ENCODE measurements at places on chromosomes 16 and 17. TPM values are rescaled to one million over a fixed set of nuclear protein-coding genes. Genes with fewer than 3 reads are reported as not detected.

- peaks cover 45% of the 10 kb centered on the region for H3K36me3 ChIP-seq
- no peak for DNase-seq
- H3K4me1 ChIP-seq, result peaks cover 11% of the 10 kb centered on the region
- no peak overlapping the region for H3K27ac ChIP-seq
- H3K4me3 ChIP-seq, result no peak overlapping the region
Observed at GRCh38 chr16:11748404-11749254, 6.0 kb upstream of the TXNDC11 start.

GRCh38 chr16:67865318-67865717, 7.5 kb upstream of the EDC4 start:
- no peak for DNase-seq
- no peaks in the 10 kb centered on the region for H3K4me1 ChIP-seq
- peaks cover 39% of the 10 kb centered on the region for H3K36me3 ChIP-seq
- no peak overlapping the region for H3K4me3 ChIP-seq
- no peak overlapping the region for H3K27ac ChIP-seq

The CHMP6 gene
- polyA plus RNA-seq, result 33.0 TPM

The NHERF1 gene
- polyA plus RNA-seq, result 149 TPM

The PER1 gene
- 5.6 TPM for polyA plus RNA-seq
